Activated naive CD8-positive, alpha-beta T cell treated with anti-CD3 and anti-CD28 coated beads, Interleukin-2, amount 10 ng/mL, durations not matched to agents 7 days and 5 days (primary cell): ENCODE measurements at places on chromosomes 13 and 19. TPM values are rescaled to one million over a fixed set of nuclear protein-coding genes. Genes with fewer than 3 reads are reported as not detected.

DNA sequence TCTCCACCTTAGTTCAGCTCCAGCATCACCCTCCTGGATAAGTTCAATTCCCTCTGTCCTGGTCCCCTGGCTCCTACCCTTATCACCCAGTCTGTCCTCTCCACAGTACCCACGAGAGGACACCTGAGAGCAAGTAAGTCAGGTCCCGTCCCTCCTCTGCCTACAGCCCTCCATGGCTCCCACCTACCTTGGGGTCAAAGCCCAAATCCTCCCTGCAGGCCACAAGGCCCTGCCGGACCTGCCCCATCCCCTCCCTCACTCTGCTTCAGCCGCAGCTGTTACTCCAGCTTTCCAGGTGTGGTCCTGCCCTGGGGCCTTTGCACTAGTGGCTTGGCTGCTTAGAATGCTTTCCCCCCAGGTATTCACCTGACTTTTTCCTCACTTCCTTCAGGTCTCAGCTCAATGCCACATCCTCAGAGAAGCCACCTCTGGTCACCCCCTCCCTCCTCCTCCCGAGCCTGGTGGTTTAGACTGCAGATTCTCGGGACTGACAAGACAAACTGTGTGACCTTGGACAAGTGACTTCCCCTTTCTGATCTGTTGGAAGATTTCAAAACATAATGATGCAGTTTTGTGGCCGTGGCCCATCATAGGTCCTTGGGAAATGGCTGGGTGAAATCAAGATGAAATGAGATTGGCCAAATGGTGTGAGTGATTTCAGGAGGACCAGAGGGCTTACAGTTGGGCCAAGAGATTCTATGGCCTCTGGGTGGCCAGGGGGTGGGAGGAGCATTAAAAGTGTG lies 3.6 kb downstream of the TUBB4A start:
- H3K27ac ChIP-seq = peak overlapping the region; percentile 22
- peaks cover 14% of the 10 kb centered on the region for H3K27me3 ChIP-seq
- peak overlapping the region; percentile 27 for H3K4me3 ChIP-seq
- H3K36me3 ChIP-seq = no peaks in the 10 kb centered on the region

DNA sequence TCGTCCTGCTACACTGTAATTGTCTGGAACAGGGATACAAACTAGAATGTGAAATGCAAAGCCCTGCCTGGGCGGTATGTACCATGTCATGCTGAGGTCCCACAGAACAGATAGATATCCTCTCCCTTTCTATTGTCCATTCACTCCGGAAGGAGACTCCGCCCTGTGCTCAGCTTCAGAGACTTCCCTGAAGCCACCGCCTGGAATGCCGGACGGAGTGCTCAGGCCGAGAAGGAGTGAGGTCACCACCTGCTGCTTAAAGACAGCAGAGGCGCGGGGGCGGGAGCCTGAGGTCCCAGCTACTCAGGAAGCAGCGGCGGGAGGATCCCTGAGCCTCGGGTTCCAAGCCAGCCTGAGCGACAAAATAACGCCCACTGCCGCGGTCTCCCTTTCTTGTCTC lies 890 bp upstream of the ZNF611 start:
- peak; percentile 31 for DNase-seq
- H3K4me3 ChIP-seq = peak overlapping the region; percentile 90
- peaks cover 2% of the 10 kb centered on the region for H3K27me3 ChIP-seq
- H3K36me3 ChIP-seq = peaks cover 23% of the 10 kb centered on the region
- peaks cover 20% of the 10 kb centered on the region for H3K4me1 ChIP-seq
- peak overlapping the region; percentile 91 for H3K27ac ChIP-seq

GRCh38 chr19:31297991-31298390 lies 51.2 kb downstream of the TSHZ3 start:
- no peak for DNase-seq
- H3K4me1 ChIP-seq = no peaks in the 10 kb centered on the region
- no peak overlapping the region for H3K27ac ChIP-seq
- no peaks in the 10 kb centered on the region for H3K27me3 ChIP-seq

ATP4A gene
- total RNA-seq = not detected

KLK10 gene
- not detected for total RNA-seq

DNA sequence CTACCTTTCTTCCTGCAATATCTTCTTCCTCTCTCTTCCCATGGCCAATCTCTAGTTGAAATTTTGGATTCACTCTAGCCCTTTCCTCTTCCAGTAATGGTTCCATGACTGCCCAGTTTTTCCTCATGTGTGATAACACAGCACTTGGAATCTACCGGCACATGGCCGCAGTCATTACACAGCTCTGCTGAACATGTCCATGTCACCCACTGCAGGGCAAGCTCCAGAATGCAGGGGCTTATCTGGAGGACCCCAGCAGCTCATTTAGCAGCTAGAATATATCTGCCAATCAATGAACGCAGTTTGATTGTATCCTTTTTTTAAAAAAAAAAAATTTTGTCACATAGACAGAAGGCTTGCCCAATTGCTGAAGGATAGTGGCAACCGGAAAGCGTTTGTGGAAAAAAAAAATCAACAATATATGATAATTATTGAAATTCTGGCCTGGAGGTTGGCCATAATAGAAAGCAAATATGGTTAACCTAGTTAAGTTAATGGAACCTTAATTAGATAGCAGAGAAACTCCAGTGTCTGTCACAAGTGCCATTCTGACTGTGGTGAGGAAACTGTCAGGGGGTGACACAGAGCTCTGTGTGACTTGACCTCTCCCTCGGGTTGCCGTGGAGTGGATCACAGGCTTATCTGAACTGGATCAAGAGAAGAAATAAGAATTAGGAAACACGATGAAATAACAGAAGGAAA lies 426.7 kb downstream of the LIG4 start:
- no peaks in the 10 kb centered on the region for H3K36me3 ChIP-seq
- H3K27ac ChIP-seq = no peak overlapping the region
- no peak for DNase-seq
- H3K4me3 ChIP-seq = no peak overlapping the region
- H3K27me3 ChIP-seq = no peaks in the 10 kb centered on the region

KLHL1 gene
- not detected for total RNA-seq

SIGLECL1 gene
- not detected for total RNA-seq

DNA sequence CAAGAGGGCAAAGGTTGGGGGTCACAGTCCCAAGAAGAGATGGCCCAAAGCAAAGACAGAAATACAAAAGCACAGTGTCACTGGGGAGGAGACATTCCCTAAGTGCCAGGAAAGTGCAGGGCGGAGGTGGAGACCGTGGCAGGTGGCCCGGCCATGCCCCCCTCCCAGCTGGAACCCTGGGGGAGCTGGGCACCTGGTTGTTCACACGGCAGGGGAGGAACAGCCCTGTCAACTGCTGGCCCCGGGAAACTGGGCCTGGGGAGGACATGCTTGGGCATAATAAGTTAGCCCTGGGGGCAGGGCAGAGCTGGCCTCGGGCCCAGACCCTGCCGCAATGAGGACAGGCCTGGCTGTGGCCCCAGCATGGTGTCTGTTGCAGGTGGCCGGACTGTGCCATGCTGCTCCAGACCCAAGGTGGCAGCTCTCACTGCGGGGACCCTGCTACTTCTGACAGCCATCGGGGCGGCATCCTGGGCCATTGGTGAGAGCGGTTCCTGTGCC lies 7.4 kb downstream of the HPN start:
- H3K36me3 ChIP-seq = no peaks in the 10 kb centered on the region
- DNase-seq = no peak
- H3K27me3 ChIP-seq = no peaks in the 10 kb centered on the region
- H3K27ac ChIP-seq = no peak overlapping the region
- peaks cover 12% of the 10 kb centered on the region for H3K4me1 ChIP-seq
- no peak overlapping the region for H3K4me3 ChIP-seq

GRCh38 chr13:36919171-36919832 lies 736 bp downstream of the SMAD9 start:
- DNase-seq = peak; percentile 41
- H3K4me3 ChIP-seq = peak overlapping the region; percentile 40
- no peak overlapping the region for H3K27ac ChIP-seq
- peaks cover 61% of the 10 kb centered on the region for H3K27me3 ChIP-seq

GRCh38 chr13:82374719-82375118 lies 1507.6 kb downstream of the SLITRK1 start:
- H3K4me1 ChIP-seq = no peaks in the 10 kb centered on the region
- H3K27me3 ChIP-seq = no peaks in the 10 kb centered on the region
- DNase-seq = no peak

GRCh38 chr19:19319732-19320360 lies 463 bp downstream of the SUGP1 start:
- H3K4me1 ChIP-seq = peaks cover 26% of the 10 kb centered on the region
- peak overlapping the region; percentile 96 for H3K4me3 ChIP-seq
- H3K27me3 ChIP-seq = no peaks in the 10 kb centered on the region
- peaks cover 12% of the 10 kb centered on the region for H3K36me3 ChIP-seq
- H3K27ac ChIP-seq = peak overlapping the region; percentile 99
- DNase-seq = no peak

GRCh38 chr19:15479391-15480345 lies at the start of gene PGLYRP2:
TSS of gene PGLYRP2 (minus strand) at chr19:15479501. CDS start at chr19:15479371, 130 bp downstream.
- H3K27me3 ChIP-seq = no peaks in the 10 kb centered on the region
- no peak for DNase-seq
- H3K4me1 ChIP-seq = peaks cover 28% of the 10 kb centered on the region
- peak within 1 kb of the TSS; percentile 24 for H3K27ac ChIP-seq
- no peaks in the 10 kb centered on the region for H3K36me3 ChIP-seq

GRCh38 chr13:109933476-109933875 lies 147.1 kb upstream of the IRS2 start:
- no peak for DNase-seq
- H3K27me3 ChIP-seq = peaks cover 2% of the 10 kb centered on the region
- H3K4me1 ChIP-seq = no peaks in the 10 kb centered on the region
- H3K27ac ChIP-seq = no peak overlapping the region
- no peak overlapping the region for H3K4me3 ChIP-seq

- DNase-seq = no peak
- no peak overlapping the region for H3K4me3 ChIP-seq
- no peaks in the 10 kb centered on the region for H3K36me3 ChIP-seq
- H3K4me1 ChIP-seq = no peaks in the 10 kb centered on the region
Measured at GRCh38 chr13:21625366-21625765, 21.4 kb upstream of the MICU2 start.

GRCh38 chr13:47611664-47612288 lies 389.3 kb downstream of the SUCLA2 start:
- H3K27ac ChIP-seq = no peak overlapping the region
- no peak overlapping the region for H3K4me3 ChIP-seq
- H3K4me1 ChIP-seq = no peaks in the 10 kb centered on the region
- no peak for DNase-seq
- H3K27me3 ChIP-seq = no peaks in the 10 kb centered on the region

GRCh38 chr19:480016-480855 lies 16.1 kb upstream of the MADCAM1 start:
- peaks cover 14% of the 10 kb centered on the region for H3K36me3 ChIP-seq
- H3K4me3 ChIP-seq = peak overlapping the region; percentile 58
- peaks cover 11% of the 10 kb centered on the region for H3K4me1 ChIP-seq
- no peak for DNase-seq
- peaks cover 4% of the 10 kb centered on the region for H3K27me3 ChIP-seq

DNA sequence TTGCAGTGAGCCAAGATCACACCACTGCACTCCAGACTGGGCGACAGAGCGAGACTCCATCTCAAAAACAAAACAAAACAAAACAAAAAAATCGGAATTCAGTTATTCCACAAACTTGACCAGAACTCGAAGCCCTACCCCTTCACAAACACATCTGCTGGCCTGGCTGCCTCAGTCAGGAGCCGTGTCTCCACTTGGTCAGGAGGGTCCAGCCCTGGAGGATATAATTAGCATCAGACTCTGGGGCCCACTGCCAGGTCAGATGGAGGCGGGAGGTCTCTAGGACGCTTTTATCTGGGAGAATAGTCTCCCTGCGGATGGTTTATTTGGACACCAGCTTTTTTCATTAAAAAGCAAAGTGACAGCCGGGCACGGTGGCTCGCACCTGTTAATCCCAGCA lies 8.0 kb downstream of the ELL start:
- no peak for DNase-seq
- peaks cover 1% of the 10 kb centered on the region for H3K4me1 ChIP-seq
- no peaks in the 10 kb centered on the region for H3K27me3 ChIP-seq
- H3K27ac ChIP-seq = no peak overlapping the region
- H3K4me3 ChIP-seq = no peak overlapping the region
- H3K36me3 ChIP-seq = no peaks in the 10 kb centered on the region

DNA sequence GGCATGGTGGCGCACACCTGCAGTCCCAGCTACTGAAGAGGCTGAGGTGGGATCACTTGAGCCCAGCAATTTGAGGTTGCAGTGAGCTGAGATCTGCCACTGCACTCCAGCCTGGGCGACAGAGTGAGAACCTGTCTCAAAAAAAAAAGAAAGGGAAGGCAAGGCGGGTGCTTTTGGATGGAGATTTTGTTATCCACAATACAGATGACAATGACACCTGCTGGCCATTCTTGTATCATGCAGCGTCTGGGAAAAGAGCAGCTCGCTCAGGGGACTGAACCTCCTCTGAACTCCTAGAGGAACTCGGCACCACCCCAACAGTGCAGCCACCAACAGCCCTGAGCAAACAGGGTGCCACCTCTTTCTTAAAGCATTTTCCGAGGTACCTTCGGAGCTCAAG lies 22.8 kb downstream of the HAUS8 start:
- H3K4me3 ChIP-seq = no peak overlapping the region
- H3K27ac ChIP-seq = no peak overlapping the region
- H3K4me1 ChIP-seq = no peaks in the 10 kb centered on the region

VMAC gene
- 15.6 TPM for total RNA-seq

SHD gene
- not detected for total RNA-seq

GRCh38 chr13:113729187-113730019 lies 29.6 kb upstream of the TMEM255B start:
- peaks cover 20% of the 10 kb centered on the region for H3K27me3 ChIP-seq
- DNase-seq = no peak
- H3K27ac ChIP-seq = no peak overlapping the region
- no peak overlapping the region for H3K4me3 ChIP-seq
- H3K4me1 ChIP-seq = no peaks in the 10 kb centered on the region

DNA sequence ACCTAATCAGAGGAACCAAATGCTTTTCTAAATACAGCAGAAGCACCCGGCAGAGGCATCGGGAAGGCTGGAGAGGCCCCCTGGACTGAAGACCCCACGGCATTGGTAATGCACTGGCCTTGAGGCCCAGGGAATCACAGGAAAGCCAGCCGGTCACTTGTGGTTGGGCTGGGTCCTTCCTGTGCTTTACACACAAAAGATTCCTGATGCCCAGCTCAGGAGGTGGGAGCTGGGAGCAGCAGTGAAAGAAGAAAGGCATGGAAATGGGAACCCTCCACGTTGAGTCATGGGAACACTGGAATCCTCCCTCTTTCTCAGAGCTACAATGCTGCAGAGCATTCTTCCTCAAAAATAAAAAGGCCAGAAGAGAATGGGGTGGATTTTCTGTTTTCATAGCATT lies 126.4 kb downstream of the TNFRSF19 start:
- H3K27me3 ChIP-seq = no peaks in the 10 kb centered on the region
- no peak for DNase-seq
- peaks cover 14% of the 10 kb centered on the region for H3K4me1 ChIP-seq

BLVRB gene
- 21.5 TPM for total RNA-seq

- no peak for DNase-seq
- no peak overlapping the region for H3K27ac ChIP-seq
- H3K27me3 ChIP-seq = peaks cover 2% of the 10 kb centered on the region
- peaks cover 2% of the 10 kb centered on the region for H3K4me1 ChIP-seq
- H3K4me3 ChIP-seq = no peak overlapping the region
Measured at GRCh38 chr13:99724633-99725517, 223.6 kb downstream of the TM9SF2 start.

SLC25A30 gene
- total RNA-seq = 18.6 TPM

GRCh38 chr19:8451885-8452284 lies 7.1 kb downstream of the HNRNPM start:
- peaks cover 58% of the 10 kb centered on the region for H3K4me1 ChIP-seq
- DNase-seq = no peak
- H3K4me3 ChIP-seq = peak overlapping the region; percentile 39
- H3K27me3 ChIP-seq = no peaks in the 10 kb centered on the region
- H3K27ac ChIP-seq = no peak overlapping the region
